ENCODE measurements at places on chromosomes 11 and 22.

- no peak for DNase-seq
These were observed 104.2 kb upstream of the HSD17B12 start for GRCh38 chr11:43576320-43576802.

- DNase-seq, result no peak
These were observed 47.6 kb downstream of the GGTLC2 start for GRCh38 chr22:22691716-22692701.

- peak; percentile 72 for DNase-seq
These were observed 180.7 kb downstream of the MPPED1 start for GRCh38 chr22:43592476-43592875.

DNA sequence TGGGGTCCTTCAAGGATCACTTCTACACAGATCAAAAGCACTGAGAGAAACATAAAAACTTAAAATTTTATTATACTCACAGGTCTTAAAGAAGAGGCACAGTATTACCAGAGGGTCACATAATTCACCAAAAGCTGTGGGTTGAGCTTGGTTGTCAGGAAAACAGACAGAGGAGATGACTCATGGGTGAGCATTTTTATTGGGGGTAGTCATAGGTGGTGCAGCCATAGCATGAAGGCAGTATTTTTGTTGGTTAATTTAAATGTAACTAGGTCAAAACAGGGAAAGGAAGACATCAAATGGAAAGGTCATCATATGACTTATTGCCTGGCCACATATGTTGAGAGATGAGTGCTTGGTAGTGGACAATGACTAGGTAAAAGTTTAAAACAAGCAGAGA lies 24.2 kb downstream of the OR5B17 start:
- no peak for DNase-seq

- no peak for DNase-seq
These were observed 108.9 kb upstream of the SLC5A12 start for GRCh38 chr11:26830757-26831156.

DNA sequence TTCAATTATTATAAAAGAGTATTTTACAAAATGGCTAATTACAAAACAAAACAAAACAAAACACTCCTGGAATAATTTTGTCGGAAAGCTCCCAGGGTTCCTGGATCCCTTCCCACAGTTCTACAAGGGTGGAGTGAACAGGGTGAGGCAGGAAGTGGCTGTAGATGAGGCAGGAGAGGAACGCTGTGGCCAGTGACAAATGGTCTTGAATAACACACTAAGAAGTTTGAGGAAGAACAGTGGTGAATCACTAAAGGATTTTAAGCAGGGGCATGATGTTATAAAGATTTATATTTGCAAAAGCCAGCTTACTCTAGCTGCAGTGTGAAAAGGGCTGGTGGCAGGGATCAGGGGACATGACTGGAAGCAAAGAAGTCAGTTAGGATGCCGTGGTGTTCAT lies 33.8 kb upstream of the APOA1 start:
- no peak for DNase-seq

DNA sequence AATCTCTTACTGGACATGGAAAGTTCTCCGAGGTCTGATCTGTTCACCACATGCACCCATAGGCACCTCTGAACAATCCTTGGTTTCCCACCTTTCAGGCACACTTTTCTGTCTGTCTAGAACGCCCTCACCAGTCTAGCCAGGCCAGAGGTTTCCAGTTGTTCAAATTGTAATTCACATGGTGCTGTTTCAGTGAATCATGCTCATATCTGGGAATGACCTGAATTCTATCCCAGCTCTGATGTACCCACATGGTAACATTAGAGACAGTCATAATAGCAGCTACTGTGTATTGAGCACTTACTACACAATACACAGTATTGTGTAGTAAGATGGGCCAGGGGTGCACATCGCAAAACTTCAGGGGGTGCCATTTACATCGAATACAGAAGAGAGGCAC lies 138.2 kb downstream of the COMMD9 start:
- peak; percentile 88 for DNase-seq

GRCh38 chr11:14544611-14545010 lies 24.4 kb upstream of the PSMA1 start:
- DNase-seq, result no peak

DNA sequence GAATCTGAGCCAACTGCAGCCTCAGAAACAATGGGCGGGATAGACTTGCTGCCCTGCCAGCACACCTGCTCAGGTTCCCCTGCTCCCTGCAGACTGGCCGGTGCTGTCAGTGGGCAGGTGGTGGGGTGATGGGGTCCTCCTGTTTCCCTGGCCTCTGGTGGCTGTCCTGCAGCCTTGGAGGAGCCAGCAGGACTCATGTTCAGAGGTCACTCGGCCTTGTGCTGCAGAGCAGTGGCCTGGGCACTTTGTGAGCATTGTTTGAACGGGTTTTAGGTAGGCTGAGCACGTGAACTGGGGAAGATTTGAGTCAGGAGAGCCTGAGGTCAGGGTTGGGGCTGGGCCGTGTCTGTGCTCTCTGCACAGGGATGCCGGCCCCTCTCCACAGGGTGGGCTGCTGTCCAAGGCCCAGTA lies 17.6 kb downstream of the PPIL2 start:
- DNase-seq, result no peak

DNA sequence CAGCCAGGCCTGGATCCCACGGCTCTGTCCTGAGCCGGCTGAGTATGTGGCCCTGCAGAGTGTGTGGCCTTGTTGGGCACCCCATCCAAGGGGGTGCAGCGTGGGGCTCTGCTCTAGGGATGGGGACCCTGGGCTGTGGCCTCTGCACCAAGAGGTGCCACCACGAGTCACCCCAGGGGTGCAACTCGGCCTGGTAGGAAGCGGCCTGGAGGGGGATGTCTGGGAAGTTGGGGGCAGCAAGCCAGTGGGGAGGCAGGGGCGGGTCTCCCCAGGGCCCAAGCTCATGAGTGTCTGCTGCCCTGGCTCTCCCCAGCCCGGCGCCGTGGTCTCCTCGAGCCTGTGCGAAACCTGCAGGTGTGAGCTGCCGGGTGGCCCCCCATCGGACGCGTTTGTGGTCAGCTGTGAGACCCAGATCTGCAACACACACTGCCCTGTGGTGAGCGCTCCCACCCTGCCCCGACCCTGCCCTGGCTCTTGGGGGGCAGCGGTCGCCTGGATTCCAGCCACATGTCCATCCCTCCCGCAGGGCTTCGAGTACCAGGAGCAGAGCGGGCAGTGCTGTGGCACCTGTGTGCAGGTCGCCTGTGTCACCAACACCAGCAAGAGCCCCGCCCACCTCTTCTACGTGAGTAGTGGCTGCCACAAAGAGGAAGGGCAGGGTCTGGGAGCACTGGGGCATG lies 24.2 kb upstream of the MUC5B start:
- DNase-seq, result no peak

Data from SK-MEL-5 (cell line).